ENCODE measurements at places on chromosomes 1 and 21. TPM values are rescaled to one million over a fixed set of nuclear protein-coding genes. Genes with fewer than 3 reads are reported as not detected.

DNA sequence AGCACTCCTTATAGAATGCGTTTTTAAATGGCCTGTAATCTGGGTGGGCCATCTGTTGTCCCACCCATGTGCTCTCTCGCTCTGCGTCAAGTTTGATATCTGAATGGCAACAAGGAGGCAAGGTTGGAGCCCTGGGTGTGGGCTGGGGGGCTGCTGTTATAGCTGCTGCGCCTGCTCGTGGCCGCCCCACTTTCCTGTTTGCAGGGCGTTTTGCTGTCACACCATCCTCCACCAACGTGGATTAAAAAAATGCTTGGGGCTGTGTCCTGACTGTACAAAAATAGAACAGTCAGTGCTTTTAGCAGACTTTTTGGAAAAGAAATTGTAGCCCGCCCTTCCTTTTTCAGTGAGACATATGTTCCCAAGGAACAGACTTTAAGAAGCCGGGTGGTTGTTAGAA lies 25.4 kb downstream of the UMODL1 start:
- DNase-seq: no peak

- DNase-seq: no peak
Measured at GRCh38 chr1:185727726-185728125, 6.5 kb upstream of the HMCN1 start.

DNA sequence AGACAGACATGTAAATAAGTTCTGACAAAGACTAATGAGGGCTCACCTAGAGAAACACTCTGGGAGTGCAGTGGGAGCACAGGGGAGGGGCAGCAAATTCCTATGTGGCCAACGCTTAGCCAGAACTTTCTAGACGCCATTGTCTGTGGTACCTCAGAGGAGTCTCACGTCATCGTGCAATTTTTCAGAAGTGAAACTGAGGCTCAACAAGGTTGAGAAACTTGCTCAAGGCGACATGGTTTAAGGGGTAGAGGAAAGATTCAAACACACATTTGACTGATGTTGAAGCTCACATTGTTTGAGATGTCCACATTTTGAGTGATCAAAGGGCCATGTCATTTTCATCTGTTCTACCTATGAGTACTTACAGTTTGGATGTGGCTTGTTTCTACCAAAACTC lies 152.6 kb upstream of the LMO4 start:
- no peak for DNase-seq

DNA sequence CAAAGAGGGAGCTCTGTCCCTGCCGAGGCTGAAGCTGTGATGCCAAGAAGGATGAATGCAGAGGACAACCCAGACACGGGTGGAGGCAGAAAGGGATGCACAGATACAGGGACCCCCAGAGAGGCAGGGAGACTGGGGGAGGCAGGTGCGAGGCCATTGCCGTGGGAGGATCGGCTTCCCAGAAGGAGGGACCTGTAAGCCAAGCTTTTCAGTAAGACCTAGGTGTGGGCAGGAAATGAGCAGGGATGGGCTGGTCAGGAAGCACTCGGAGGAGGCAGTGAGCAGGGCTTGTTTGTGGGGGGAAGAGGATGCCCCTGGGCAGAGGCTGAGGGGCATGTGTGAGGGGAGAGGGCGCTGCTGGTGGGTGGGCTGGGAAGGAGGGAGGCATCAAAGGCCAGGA lies 67.7 kb upstream of the WNT4 start:
- no peak for DNase-seq

- no peak for DNase-seq
Measured at GRCh38 chr1:54409156-54410142, 3.3 kb upstream of the SSBP3 start.

DNA sequence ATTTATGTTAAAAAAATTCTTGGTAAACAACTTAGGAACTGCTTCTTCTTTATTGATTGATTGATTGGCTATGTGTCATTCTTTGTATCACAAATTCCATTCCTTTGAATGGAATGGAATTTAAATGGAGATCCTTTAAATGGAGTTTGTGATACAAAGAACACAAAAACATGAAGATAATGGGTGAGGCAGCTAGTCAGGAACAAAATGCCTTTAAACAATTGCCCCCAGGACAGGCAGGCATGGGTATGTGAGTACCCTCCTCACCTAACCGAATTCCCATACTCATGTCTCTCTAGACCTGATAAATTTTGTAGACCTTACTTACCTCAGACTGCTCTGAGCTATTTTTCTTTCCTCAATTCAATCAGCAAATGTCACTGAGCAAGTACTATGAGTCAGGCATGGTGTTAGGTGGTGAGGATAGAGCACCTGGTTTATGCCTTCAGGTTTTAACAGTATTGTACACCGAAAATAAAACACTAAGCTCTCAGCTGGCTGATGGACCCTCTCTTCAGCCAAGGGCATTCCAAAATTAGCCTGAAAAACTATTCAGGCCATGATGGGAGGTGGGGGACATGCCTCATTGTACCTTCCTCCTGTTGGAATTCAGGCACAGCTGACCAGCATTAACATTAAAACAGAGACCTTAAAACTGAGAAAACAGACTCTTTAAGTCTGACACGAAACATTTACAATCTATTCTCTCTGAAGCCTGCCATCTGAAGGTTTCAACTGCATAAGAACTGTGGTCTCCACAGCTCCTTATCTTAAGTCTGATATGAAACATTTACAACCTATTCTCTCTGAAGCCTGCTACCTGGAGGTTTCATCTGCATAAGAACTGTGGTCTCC lies 58.9 kb downstream of the OLFML3 start:
- no peak for DNase-seq

Gene ENO1
- 797 TPM for total RNA-seq

DNA sequence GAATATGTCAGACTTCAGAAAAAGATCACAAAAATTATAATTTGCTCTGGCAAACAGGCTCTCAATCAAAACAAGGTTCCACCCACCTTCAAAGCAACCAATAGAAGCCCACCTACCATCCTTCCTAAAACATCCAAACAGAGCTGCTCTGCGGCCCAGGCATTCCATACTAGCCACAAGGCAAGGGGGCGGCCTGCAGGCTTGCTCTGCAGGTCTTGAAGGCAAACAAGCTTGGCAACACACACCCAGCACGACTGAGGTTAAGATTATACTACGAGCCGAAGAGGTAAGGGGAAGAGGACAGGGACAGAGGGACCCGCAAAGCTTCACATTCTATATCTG lies 207.3 kb downstream of the SLC45A1 start:
- DNase-seq: no peak

DNA sequence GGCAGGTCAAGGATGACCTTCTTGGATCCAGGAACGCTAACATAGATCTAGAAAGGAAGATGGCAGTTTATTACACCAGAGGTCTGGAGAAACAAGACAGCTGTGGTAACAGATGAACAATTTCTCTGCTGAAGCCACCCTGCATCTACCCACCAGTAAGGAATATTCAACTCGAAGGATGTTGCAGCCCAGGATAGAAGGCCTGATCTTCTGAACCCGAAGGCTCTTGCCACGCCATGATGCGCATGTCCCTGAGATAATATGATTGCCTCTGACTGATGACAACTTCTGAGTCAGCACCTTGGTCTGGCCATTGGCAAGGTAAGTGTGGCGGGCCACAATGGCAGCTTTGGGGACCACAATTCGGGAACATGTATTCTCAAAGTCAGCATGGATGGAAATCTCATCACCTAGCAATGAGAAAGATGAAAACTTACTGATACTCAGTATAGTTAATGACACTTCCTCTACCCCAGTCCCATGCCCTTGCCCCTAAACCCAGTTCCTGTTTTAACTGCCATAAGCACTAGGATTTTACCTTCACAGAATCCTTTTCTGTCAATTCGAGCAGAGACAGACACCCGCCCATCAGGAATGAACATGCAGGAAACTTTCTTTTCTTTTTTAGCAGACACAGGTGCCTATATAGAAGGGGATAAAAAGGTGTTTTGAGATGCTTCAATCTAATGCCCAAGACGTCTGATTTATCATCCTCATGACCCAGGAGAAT lies 1.8 kb downstream of the TXNIP start:
- DNase-seq: no peak

DNA sequence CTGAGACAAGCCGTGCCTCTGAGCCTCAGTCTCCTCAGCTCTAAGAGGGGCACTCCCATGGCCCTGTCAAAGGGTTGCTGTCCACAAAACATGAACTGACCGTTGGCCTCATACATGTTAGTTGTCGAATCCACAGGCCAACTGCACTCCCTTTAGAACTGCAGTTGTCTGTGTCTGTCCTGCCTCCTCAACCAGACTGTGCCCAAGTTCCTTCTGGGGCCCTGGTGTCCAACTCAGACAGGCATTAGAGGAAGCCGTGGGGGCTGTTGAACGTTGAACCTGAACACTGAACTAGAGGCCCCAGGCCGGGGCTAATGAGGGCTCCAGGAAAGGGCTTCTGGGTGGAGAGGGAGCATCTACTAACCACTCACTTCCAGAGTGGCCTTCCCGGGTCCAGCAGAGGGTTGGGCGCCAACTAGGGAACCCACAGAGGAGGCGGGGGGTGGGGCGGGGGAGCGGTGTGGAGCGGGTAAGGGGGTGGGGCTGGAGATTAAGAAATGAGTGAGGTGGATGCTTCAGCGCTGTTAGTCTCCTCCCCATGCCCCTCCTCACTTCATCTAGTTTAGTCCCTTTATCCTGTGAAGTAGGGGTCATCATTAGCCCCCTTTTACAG lies at the start of gene RAB42:
RAB42 (plus strand) TSS at position 558 of the 613 bp plus-strand sequence. CDS start 247 bp downstream, outside the sequence.
- peak; percentile 63 for DNase-seq

DNA sequence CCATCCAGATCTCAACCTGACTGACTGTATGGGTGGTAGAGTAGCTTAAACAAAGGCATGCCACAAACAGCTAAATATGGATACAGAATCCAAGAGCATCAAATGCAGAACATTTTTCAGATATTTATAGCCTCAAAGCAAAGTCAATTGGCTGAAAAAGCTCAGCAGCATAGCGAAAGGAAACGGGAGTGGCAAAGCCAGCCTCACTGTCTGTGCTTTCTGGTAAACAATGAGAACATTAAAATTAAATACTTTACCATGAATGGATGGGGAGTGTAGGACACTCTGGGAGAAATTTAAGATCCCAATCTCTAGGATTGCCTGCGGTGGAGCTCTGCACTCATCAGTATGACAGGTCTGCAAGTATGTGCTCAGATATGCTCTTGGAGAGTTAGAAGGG lies 4.4 kb downstream of the RASAL2 start:
- DNase-seq: no peak

Data from upper lobe of left lung (tissue), 6 donors.